HTR-8/SVneo (cell line): ENCODE measurements at places on chromosomes 2 and 18.

DNA sequence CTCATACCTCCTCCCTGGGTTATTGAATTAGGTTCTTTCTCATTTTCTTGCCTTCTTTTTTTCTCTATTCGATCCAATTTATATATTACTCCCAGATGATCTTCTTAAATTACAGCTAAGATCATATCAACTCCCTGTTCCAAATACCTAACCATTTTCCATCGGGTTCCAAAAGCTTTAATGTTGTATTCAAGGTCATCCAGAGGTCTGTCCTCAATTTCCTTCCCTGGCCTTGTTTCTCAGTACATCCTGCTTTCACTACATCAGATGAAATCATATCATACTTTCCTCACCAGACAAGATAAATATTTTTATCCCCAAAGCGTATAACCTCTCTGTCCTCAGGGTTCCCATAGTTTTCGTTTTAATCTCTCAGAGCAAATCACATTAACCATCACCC lies 36.3 kb upstream of the GREB1L start:
- DNase-seq: no peak

DNA sequence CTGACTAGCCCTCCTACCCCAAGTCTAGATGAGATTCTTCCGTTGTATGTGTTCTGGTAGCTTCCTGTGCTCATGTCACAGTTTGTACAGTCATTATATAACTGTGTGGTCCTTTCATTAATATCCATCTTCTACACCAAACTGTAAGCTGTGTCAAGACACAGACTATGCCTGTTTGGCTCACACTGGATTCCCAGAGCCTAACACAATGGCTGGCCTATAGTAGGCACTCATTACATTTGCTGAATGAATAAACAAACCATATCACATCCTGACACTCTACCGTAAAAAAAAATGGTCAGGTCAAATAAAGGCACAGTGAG lies 72.6 kb downstream of the ANKRD44 start:
- DNase-seq: no peak

- no peak for DNase-seq
Measured at GRCh38 chr2:161138429-161138828, 21.8 kb upstream of the TANK start.

DNA sequence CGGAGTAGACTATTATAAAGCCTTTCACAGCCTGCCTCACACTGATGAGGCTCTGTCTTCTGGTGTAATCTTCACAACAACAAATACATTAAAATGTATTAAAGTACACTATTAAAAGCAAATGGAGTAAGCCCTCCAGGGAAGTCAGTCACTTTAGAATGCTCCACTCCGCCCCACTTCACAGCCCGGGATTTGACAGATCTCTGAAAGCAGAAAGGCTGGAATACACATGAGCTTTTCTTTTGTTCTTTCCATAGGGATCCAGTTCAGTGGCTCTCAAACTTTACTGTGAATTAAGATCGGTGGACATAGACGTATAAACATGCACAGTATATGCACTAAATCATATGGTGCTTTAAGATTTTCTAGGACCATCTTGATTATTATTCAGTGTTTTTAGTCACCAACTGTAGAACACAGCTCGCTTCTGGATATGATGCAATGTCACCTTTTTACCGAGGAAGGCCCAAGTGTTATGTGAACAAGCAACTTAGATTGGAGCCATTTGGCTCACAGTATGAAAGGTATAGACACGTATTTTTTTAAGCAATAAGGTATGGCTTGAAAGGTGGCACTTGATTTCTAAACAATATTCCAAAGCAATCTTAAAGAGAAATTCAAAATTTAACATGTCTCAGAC lies 151.1 kb downstream of the PRKCE start:
- DNase-seq: no peak

GRCh38 chr18:54086863-54087262 lies 137.6 kb downstream of the MBD2 start:
- no peak for DNase-seq

DNA sequence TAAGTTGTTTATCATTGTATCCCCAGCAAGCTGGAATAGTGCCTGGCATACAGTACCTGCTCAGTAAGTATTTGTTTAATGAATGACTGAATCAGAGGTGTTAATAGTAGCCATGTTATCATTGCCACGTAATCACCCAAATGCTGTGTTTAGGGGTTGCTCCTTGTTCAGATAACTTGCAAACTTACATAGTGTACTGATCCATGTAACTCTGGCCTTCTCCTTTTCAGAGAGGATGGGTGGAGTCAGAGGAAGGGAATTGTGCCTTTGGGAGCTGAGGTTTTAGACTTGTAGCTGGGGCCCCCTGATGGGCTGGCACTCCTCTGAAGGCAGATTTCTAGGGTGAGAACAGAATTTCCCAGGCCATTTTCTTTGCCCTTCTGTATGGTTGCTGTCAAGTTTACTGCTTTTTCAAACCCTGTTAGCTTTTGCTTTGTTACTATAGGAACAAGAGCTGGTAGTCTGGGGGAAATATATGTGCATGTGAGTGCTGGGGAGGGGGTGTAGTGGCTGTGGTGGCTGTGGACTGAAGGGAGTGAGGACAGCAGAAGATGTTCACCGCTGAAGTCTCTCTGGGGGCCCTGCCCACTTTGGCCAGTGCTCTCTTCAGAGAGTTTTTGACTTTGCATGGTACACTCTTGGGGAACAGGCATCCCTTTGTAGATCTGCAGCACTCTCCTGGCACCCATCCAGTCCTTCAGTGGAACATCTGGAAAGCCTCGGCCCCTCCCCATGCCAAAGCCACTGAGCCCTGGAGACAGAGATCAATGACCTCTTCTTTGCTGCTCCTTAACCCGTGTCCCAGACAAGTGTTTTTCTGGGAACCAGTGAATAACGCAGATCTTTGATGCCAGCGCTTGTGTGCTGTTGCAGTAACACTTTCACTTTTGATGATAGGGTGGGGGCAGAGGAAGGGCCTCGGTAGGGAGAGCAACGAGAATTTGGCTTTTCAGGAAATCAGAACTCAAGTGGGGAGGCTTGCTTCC lies 209.0 kb downstream of the PRKCE start:
- DNase-seq: no peak
